Activated CD4-positive, alpha-beta memory T cell treated with anti-CD3 and anti-CD28 coated beads, Interleukin-2, amount 10 ng/mL, durations not matched to agents 7 days and 5 days (primary cell): ENCODE measurements at places on chromosomes 6 and 20. TPM values are rescaled to one million over a fixed set of nuclear protein-coding genes. Genes with fewer than 3 reads are reported as not detected.

C20orf202 gene
- total RNA-seq: not detected

DNA sequence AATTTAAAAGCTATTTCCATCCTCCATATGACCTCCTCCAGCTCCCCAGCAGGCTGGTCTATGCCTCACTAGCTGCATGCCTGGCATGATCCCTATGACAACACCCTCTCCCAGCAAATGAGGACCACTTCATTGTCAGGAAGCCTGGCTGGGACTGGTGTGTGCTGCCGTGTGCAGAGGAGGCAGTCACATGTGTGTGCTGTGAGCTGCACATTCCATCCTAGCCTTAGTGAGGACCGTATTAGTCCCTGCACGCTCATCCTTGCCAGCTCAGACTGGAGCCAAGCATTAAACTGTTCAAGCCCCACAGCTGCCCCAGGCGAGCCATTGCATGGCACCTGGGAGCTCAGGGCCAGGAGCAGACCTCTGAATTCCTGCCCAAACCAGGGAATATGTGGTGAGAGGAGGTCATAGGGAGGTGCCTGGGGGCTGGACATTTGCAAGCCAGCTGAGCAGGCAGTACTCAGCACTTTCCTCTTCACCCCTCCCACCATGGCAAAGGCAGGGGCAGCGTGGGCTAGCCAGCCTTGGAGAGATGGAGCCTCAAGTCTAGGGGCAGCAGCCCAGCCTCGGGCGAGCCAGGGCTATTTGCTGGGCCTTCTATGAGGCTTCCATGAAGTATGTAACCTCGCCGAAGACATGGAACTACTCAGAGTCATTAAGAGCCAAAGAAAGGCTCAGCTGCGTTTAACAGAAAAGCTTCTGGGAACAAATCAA is 8.7 kb upstream of the CCN5 start:
- no peak for DNase-seq

GRCh38 chr6:169425628-169426370 is 172.2 kb upstream of the THBS2 start:
- DNase-seq: no peak

DNA sequence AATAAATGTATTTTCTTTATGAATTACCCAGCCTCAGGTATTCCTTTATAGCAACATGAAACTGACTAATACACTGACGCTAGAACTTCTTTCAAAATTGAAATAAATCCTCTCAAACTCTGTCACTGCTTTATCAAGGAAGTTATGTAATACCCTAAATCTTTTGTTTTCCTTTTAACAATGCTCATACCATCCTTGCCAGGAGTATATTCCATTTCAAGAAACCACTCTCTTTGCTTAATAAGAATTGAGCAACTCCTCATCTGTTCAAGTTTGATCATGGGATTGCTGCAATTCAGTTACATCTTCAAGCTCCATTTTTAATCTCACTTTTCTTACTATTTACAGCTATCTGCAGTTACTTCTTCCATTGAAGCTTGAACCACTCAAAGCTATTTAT is 707.6 kb upstream of the MARCKS start:
- DNase-seq: no peak

DNA sequence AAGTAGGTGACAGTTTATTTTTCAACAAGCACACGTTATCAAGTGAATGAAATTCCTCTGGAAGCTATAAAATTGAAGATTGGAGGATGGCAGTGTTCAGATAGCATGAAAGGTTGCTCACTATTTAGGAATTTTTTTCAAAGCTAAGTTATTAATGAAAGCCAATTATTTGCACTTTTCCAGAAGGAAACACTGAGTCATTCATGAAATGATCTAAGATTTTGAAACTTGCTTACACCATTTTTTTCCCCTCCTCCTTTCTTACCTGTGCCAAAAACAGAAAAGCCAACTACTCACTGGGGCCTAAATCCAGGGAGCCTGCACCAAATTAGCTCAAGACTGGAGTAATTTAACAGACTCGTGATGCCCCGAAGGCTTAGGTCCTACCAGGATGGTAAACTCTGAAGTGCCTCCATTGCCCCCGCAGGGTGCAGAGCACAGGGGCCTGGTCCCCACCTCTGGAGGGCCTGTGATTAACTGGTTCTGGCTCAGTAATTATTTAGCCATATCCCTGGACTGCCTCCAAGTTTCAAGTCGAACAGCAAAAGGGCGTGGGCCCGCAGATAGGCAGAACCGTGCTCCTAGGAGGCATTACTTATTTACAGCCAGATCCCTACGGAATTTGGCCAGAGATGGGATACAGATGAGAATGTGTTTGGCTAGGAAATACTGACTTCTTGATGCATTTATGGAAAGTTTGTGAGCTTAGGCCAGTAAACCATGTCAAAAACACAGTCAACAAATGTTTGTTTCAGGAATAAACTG is 28.0 kb upstream of the ZNF217 start:
- peak; percentile 28 for DNase-seq

CCR6 gene
- total RNA-seq: 20.0 TPM

- DNase-seq: no peak
Observed at GRCh38 chr6:30841644-30842504, 42.4 kb upstream of the DDR1 start.

DNA sequence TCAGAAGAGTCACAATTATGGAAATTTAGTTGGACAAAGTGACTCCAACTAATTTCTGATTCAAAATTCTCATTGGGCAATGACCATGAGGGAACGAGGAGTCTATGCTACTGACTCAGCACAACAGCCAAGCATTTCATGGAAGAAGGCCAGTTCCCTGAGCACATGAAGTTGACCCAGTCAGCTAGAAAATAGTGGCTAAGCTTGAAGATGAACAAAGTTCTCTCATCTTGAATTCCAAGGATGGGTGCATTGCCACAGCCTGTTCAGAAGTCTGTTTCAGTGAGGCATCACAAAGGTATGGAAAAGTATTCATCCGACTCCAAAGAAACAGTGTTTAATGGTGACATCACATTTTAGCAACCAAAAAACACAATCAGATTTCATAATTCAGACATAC is 676.9 kb downstream of the HACE1 start:
- no peak for DNase-seq

DNA sequence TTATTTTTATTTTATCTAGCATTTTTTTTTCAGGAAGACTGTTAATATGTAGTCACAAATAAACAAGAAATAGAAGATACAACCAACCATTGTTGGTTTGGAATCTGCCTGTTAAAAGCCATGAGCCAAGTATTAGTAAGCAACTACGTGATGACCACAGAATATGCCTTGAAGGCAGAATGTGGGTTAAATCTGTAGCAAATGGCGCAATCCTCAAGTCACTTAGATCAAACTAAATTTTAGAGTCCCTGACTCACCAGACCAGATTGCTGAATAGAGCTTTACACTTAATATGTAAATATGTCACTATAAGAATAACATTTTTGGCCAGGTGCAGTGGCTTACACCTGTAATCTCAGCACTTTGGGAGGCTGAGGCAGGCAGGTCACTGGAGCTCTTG is 800.1 kb upstream of the CITED2 start:
- DNase-seq: no peak

DNA sequence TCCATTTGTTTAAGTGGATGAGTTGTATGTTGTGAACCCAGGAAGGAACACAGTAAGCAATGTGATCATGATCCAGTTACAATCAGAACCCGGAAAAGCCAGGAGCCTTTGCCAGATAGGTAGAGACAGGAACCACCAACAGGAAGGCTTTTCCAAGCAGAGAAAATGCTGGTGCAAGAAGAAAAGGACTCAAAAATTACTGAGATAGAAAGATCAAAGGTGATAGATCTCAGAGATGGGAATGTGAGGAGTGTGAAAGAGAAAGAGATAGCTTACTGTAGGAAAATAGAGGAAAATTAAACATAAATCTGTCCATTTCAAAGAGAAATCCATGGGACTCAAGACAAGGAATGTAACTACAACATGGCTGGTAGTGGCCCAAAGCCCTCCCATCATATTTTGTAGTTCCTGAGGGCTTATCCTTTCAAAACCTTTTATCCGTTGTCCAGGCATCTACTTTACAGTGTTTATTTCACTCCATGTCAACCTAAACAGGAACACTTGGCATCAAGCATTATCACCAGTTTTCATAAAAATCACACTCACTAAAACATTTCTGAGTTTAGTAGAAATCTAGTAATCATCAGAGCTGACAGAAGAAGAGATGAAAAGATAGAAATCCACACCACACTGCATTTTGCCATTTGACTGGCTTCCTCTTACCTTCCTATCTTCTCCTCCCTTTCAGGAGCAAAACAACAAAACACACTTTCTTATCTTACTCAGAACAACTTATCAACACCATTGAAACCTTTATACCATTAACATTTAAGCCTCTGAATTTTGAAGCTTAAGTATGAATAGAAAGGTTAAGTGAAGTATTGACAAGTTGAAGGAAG is 44.5 kb upstream of the STXBP5 start:
- DNase-seq: no peak

TXLNB gene
- 0.60 TPM for total RNA-seq

DNA sequence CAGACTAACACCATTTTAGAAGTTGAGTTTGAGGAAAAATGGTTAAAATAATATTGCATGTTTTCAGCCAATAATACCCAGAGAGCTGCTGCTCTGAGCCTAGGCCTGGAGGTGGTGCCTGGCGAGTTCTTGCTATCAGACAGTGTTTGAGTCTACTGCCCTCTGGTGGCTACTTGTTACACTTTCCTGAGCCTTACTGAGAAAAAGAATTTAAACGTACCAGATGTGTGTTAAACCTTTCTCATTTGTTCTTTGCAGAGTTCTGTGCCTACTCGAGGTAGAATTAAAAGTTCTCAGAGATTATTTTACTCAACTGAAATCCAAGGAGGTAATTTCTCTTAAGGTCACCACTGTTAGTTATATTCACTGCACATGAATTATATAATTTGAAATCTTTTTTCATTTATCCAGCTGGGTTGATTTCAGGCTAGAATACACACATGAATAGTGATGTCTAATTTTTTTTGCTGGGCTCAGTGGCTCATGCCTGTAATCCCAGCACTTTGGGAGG is 38.2 kb downstream of the SHLD1 start:
- peak; percentile 76 for DNase-seq

MYT1 gene
- not detected for total RNA-seq

- DNase-seq: no peak
Observed at GRCh38 chr6:126904176-126904575, 214.3 kb upstream of the RSPO3 start.
